ENCODE measurements at places on chromosomes 1 and 21.

- DNase-seq: no peak
These were observed 26.9 kb upstream of the ECE1 start for GRCh38 chr1:21317035-21317689.

DNA sequence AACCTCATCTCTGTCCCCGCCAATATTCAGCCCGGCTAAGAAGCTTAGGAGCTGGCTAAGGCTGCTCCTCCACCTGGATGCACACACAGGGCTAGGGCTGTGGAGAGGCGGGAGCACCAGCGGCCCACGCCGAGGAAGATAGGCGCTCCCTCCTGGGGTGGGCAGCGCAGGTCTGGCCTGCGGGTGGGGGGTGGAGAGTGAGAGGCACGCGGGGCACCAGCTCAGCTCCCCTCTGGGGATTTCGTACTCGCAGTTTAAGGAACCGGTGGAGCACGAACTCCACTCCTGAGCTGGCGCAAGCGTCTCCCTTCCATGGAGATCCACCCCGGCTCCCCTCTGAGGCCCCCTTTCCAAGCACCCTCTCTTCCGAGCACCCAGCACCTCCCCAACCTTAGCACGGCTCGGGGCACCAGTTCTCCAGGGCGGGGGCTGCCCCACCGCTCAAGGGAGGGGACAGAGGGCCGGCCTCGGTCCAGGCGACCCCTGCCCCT is 433 bp upstream of the KAZN start:
- no peak for DNase-seq

DNA sequence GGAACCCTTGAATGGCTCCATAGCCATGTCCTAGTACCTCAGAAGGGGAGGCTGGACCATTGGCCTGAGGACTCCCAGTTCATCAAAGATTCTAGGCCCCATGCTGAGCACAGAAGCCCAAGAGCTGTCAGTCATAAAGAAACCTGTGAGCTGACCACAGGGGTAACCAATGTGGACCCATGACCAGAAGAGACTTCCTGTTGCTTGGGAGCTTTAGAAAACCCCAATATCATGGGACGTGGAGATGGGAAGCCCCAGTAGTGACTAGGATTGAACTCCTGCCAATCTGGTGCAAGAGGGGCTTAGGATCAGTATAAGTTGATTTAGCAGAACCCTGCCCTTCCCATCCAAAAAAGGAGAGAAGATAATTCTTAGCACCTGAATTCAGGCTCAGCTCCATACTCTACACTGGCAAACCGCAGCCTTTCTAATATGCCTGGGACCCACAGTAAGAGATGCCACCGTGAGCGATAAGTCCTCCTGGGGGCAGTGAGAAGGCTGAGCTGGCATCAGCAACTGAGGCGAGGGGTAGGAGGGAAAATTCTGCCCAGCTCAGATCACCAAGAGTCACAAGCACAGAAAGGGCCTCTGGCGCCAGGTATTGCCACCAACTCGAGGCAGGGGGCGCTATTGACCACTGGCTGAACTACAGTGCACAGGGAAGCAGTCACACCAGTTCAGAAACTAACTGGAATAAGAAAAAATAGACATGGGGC is 108.9 kb downstream of the CAPN8 start:
- DNase-seq: no peak

DNA sequence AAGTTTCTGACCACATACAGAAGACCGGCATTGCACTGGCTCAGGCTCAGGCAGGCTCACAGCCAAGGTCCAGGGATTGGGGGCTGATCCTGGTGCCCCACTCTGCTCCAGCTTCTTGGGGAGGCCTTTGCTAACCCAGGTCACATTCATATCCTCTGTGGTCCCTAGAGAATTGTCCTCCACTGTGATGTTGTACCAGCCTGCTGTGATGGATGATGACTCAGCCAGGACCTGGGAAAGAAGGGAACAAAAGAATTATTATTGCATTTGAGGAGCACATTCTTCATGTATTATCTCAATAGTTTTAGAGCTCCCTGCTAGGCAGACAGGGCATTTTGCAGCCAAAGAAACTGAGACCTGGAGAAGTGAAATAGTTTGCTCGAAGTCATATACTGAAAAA is 114.3 kb upstream of the ETV3 start:
- no peak for DNase-seq

GRCh38 chr1:243322326-243322725 is 66.5 kb downstream of the SDCCAG8 start:
- no peak for DNase-seq

GRCh38 chr21:30372139-30372770 is at the start of gene KRTAP13-2:
Gene KRTAP13-2 (minus strand): TSS chr21:30372271. CDS start chr21:30372213, 58 bp downstream.
- no peak for DNase-seq

DNA sequence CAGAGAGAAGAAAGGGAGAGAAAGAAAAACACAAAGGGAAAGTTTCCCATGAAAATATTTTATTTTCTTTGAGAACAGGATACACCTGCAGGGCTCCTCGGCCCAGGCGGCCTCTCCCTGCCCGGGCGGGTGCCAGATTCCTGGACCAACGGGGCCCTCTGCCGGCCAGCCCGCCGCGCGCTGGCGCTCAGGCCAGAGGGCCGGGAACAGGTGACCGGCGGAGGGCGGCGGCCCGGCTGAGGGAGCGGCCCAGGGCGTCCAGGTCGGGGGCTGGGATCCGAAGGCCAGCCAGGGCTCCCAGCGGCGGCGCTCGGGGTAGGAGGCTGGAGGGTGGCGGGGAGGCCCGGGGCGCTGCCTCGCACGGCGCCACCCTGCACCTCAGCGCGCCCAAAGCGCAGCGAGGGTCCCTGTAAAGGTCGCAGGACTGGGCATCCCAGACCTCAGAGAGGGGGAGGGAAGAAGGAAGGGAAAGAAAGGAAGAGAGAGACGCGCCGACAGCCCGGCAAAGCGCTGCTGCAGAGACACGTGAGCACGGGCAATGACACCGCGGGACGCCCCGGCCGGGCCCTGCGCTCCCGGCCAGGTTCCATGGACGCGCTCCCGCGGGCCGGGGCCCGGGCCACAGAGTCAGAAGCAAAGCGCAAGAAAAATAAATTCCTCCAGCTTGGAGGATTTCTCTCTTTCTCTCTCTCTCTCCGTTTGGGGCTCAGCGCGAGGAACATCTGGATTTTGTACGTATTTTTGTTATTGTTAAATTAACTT is 927 bp downstream of the WNT9A start:
- DNase-seq: peak; percentile 34

GRCh38 chr1:197210426-197210825 is 57.6 kb upstream of the CRB1 start:
- no peak for DNase-seq

GRCh38 chr1:201445310-201445709 is 23.7 kb downstream of the PHLDA3 start:
- no peak for DNase-seq

DNA sequence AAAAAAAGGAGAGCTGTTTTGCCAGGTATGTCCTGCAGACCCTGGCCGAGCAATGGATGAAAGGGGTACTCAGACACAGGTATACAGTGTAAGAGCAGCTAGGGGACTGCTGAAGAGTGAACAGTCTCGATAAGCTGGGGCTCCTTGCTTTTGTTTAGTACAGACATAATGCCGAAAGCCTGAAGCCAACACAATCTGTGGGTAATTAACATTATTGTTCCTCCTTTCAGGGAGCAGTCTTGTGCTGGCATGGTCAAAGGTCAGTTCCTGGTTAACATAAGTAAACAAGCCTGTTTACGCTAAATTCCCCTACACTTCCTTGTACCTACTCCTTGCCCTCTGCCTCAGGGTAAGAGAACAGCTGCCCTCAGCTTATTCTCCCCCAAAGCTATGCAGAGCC is 272.3 kb upstream of the ST6GALNAC5 start:
- no peak for DNase-seq

DNA sequence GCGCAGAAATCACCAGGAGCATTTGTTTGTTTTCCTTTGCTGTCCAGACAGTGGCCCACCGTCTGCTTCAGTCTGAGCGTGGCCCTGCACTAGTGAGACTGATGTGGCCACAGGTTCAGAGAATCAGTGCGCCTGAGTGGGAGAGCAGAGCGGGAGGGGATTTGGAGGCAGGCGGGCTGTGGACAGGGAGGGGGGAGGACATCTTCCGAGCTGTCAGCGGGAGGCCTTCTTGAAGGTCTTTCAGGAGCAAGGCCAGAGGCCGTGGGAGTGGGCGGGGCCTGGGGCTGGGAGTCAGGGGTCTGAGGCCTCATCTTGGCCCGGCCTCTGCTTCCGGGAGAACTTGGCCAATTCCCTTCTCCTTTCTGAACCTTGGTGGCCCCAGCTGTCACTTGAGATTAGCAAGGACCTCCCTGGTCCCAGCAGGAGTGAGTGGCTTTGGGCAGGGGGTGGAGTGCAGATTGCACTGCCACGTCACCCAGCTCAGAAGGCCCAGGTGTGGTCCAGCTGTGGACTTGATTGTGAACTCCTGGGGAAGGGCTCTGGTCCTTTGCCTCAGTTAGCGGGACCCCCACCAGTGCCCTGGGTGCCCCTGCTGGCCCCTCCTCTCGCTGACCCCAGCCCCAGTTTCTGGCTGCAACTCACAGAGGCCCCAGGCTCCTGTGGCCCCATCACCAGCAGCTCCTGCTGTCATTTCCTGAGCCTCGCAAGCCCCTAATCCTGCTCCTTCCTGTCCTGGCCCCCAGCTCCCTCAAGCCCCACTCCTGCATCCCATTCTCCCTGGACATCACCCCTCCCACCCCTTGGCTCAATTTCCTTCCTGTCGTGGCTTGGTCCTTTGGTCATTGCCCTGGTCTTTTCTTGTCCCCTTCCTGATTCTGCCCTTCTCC is 8.4 kb downstream of the TNFRSF1B start:
- no peak for DNase-seq

DNA sequence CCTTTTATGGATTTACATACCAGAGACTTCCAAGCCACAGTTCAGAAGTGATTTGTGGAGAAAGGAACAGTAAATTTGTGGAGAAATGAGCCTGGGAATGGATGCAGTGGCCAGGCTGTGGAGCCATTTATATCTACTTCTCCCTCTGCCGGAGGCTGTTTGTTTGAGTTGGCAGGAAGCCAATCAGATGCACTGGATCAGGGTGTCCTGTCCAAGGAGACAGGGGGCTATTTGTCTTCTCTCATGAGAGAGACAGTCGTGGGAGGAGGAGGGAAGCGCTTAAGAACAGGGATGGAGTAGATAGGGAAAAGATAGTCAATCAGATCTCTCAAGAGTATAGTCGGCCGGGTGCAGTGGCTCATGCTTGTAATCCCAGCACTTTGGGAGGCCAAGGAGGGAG is 2.8 kb upstream of the HAPLN2 start:
- no peak for DNase-seq

GRCh38 chr1:15095496-15095875 is 58.1 kb upstream of the TMEM51 start:
- no peak for DNase-seq

- DNase-seq: no peak
These were observed 987 bp downstream of the DYNLT4 start for GRCh38 chr1:44806025-44806703.

GRCh38 chr1:184747089-184747955 is 7.3 kb downstream of the EDEM3 start:
- DNase-seq: no peak

- DNase-seq: no peak
These were observed 6.8 kb downstream of the CDCA8 start for GRCh38 chr1:37699147-37699546.

GRCh38 chr1:89104147-89104546 is 21.8 kb downstream of the GBP2 start:
- no peak for DNase-seq

DNA sequence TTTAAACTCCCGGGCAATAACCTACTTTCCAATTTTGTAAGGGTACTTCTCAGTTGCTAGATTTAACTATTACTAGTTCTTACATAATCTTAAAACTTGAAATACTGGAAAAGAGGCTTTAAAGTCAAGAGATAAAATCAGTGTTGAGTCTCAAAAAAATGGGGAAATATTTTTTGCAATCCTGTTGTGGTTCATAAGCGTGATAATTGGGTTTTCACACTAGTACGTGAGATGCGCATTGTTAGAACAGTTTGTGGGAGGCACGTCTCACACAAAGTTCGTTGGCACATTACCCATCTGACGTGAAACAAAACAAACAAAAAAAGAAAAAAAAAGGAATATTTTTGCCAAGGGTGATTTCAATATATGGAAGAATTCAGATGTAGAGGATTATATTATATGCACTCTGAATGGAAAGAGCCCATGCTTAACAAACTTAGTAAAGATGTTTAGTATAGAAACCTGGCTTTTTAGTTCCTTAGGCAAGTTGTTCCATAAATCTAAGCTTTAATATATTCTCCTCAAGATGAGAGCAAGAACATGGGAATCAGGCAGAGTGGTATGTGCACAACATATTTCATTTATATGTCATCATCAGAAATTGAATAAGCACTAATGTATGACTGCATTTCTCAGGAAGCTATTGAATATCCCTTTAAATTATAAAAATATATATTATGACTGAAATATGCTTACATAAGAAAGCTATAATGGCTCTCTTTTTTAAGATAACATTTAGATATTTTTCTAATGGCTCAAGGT is 73.9 kb upstream of the TNFSF4 start:
- DNase-seq: no peak

GRCh38 chr1:147105909-147106308 is 66.4 kb downstream of the PRKAB2 start:
- no peak for DNase-seq

GRCh38 chr1:82227306-82228095 is 426.8 kb downstream of the ADGRL2 start:
- DNase-seq: no peak

DNA sequence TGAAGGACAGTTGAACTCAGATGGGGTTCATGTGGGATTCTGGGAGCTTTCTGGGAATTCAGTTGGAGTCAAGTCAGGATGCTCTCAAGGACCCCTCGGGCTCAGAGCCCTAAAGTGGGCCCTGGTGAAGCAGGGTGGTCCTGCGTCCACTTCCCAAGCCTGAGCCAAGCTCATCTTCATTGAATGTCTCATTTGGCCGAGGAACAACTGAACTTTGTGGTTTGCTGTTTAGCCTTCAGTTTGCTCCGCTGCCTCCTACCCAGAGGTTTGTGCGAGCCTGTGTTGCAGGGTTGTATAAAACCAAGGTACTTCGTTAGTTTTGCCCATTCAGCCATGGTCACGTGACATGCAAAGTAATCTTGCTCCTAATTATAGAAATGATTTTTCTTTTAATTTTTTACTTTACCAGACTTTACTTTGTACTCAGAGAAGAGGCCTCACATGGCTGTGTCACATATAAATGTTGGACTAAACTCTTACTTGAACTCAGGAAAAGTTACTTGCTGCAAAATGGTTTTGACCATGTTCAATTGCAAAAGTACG is 49.7 kb downstream of the B3GALT5 start:
- no peak for DNase-seq

GRCh38 chr1:6504887-6505286 is 13.4 kb upstream of the PLEKHG5 start:
- DNase-seq: no peak

- DNase-seq: no peak
These were observed 681 bp downstream of the B4GALT2 start for GRCh38 chr1:43979528-43980254.

DNA sequence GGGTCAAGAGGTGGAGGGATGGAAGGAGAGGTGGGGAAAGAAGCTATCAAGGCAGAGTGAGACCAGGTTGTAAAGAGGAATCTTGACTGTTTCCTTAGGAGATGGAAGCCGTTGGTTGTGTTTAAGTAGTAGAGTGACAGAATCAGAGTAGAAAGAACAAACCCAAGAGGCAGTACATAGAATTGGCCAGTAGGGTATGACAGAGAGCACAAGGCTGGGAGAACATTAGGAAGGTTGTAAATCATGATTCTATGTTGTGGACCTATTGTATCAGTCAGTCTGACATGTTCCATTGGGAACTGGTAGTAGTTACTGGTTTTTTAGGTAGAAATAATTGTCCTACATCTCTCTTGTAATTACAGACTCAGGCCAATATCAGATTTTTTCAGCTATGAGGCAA is 486.9 kb upstream of the USP24 start:
- no peak for DNase-seq

Data from NCI-H2081 treated with DMSO at 0.1 percent for 48 hours (cell line).